Mammary epithelial cell (primary cell): ENCODE measurements at places on chromosomes 7 and 10. TPM values are rescaled to one million over a fixed set of nuclear protein-coding genes. Genes with fewer than 3 reads are reported as not detected.

The UNCX gene
- total RNA-seq: not detected

The FOXI2 gene
- not detected in 2 replicates for total RNA-seq

The EPHB6 gene
- 0.83 TPM for total RNA-seq

The GSTO1 gene
- 201 and 203 TPM in 2 replicates for total RNA-seq

The PAX4 gene
- total RNA-seq: not detected in 2 replicates

The PRSS37 gene
- not detected in 2 replicates for total RNA-seq

The CNTNAP2 gene
- not detected for total RNA-seq

The SH2D4B gene
- not detected in 2 replicates for total RNA-seq

GRCh38 chr10:12319076-12319475, 30.3 kb upstream of the CAMK1D start:
- no peak for DNase-seq

DNA sequence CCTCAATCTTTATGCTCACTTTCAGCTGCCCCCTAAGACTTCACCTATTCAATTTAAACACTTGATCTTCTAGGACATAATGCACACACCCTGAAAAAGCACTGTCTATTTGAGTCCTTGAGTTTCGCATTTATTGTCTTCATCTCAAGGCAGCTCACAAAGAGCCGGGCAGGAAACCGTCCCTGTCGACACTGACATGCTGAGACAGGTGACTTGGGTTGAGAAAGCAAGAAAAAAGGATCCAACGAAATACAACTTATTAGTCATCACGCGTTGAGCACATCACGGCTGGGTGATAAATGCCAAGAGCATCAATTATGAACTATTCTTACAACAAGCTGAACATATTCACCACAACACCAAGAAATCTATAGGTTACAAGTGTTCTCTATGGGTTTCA, 91.1 kb downstream of the CALN1 start:
- no peak for DNase-seq

DNA sequence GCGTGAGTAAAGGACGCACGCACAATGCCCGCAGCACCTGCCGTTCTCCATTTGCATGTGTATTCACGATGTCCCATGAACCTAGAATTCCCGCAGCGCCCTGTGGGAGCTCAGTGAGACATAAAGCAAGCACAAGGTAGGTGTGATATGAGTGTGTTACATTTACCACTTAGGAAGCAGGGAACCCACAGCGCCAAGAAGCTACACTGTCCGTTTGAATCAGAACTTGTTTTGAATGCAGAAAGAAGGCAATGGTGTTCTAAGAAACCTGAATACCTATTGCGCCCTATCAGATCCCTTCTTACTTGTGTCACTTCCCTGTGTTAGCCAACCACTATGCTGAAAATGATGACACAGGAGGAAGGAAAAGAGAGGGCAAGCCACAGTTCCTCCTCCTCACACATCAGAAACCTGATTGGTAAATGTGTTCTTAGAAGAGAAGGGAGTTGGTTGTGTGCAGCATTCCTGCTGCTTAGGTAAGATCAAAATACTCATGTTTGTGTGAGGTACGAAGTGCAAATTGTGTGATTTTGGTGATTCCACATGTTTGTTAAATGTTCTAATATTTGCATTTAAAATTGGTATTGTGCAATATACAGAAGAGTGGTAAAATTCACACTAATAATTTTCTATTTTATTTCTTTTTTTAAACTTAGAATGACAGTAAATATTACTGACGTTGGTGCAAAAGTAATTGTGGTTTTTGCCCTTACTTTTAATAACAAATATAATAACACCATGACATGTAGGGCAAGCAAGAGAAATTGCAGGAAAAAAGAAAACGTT, 185.4 kb downstream of the SEC23IP start:
- peak; percentile 12 for DNase-seq

DNA sequence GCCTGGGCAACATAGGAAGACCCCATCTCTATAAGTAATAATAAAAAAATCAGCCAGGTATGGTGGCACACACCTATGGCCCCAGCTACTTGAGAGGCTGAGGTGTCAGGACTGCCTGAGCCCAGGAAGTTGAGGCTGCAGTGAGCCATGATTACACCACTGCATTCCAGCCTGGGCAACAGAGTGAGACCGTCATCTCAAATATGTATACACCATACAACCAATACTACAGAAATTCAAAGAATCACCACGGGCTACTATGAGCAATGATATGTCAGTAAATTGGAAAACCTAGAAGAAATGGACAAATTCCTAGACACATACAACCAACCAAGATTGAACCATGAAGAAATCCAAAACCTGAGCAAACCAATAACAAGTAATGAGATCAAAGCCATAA, 60.3 kb upstream of the ZC3HAV1 start:
- no peak for DNase-seq

DNA sequence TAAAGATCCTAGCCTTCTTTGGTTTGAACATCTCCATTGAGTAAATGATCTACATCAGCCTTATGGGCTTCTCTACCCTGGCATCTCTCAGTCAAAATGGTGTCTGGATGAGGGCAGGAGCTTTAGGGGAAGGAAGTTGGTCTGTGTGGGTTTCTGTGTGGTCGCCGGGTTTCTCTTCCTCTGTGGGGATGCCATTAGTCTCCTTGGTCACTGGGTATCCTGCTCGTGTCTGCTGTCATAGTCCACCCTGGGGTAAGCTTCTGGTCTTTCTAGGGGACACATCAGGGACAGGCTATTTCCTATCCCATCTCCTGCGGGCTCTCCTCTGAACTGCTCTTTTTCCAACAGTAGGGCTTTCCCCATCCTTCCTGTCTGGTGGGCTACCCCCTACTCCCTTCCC, 150.3 kb upstream of the NPY start:
- no peak for DNase-seq

DNA sequence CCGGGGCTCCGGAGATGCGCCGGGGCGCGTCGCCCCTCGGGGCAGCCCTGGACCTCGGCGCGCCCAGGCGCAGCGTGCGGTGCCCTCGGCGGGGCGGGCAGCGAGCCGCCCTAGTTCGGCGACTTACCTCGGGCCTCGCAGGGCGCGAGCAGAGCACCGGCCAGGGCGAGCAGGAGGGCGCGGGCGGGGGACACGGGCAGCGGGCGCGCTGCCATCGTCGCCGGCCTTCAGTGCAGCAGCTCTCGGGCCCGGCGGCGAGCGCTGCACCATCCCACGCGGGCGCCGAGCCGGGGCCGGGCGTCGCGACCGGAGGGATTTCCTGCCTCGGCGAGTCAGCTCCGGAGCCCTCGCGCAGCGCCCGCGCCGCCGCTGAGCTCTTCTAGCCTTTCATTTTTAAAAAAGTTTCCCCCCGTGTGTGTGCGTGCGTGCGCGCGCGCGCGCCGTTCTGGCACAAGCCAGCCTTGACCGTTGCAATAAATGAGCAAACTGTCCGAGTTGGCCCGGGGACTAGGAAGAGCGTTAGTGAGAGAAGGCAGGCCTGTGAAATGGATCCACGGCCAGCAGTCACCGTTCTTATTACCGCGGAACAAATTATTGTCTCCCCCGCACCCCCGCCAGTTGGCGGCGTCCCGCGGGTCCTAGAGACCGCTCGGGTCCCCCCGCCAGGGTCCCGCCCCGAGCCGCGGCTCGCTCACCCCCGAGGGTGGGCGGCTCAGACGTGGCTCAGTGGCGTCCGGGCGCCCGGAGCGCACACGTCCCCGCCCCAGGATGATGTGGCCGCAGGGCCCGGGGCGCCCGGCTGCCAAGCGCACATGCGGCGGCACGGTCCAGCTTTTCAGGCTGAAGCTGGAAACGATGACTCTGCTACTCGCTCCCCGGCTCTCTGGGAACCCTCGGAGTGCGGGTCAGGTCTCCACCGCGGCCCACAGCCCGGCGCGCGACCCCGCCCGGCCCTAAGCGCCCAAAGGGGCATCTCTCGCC, at the start of gene ADAM12:
Gene ADAM12 (minus strand): TSS at position 547 of the 981 bp plus-strand sequence. CDS start 332 bp downstream, at position 215.
- peak; percentile 25 for DNase-seq

DNA sequence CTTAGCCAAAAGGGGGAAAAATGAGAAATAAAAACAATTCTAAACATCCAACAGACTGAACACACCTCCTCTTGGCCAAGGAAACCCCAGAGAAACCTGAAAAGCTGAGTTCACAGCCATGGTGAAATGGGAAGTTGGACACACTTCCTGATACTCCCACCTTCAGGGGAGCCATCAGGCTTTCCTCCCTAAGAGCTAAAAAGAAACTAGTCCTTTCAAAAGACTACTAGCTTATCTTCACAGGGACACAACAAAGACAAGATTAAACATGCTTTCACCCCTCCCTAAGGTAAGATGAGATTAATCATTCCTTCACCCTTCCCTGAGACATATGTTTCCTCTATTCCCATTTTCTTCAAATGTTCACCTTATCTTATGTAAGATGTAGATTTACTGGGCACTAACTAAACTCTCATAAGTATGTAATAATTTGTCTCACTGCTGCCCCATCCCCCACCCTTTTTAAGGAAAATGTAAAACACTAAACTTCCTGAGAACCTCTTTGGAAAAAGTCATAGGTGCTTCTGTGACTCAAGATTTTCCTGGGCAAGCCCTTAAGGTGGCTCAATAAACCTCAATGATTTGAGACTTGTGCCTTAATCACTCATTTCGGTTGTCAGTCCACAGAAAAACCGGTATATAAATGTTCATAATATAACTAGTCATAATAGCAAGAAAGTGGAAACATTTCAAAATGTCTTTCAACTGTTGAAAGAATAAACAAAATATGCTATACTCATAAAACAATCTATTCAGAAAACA, 40.5 kb downstream of the HTR7 start:
- DNase-seq: peak; percentile 86

DNA sequence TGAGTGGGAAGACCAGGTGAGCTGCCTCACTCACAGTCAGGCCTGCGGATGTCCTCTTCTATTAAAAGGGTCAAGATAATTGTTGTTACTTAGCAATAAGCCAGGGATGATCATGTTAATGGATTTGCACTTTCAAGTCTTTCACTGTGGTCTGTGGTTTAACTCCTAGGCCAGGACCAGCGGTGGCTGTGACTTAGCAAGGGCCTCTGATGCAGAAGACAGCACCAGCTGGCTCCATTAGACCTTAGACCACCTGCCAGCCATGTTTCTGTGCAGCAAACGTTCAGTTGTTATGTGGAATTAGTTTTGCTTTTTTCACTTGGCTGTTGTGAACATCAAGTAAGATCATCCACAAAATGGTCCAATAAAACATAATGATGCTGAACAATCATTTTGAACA, 537.3 kb downstream of the TNS3 start:
- DNase-seq: no peak

- DNase-seq: no peak
Measured at GRCh38 chr10:96684826-96685225, 35.5 kb downstream of the PIK3AP1 start.

DNA sequence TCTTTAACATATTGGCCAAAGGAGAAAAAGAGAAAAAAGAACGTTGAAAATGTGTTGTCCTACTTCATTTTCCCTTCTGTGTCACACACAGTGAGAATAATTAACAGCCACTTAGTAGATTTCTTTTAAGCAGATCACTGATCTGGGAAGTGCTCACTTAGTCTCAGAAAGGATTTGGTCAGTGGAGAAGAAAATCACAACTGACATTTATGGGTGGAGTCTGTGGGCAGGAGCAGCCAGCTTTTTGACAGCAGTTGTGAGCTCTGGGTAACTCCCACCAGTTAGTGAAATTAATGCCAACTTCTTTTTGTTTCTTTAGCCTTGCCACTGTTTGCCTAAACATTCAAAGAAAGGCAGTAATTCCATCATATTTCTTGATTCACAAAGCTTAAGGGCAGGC, 49.7 kb downstream of the CDK14 start:
- DNase-seq: no peak

- DNase-seq: peak; percentile 73
Measured at GRCh38 chr10:129466703-129467358, at the start of gene MGMT. TSS of gene MGMT (plus strand) at chr10:129467241.

GRCh38 chr7:70795948-70796347, 336.0 kb upstream of the GALNT17 start:
- DNase-seq: no peak

- no peak for DNase-seq
Measured at GRCh38 chr10:34236931-34237330, 578.2 kb downstream of the PARD3 start.

DNA sequence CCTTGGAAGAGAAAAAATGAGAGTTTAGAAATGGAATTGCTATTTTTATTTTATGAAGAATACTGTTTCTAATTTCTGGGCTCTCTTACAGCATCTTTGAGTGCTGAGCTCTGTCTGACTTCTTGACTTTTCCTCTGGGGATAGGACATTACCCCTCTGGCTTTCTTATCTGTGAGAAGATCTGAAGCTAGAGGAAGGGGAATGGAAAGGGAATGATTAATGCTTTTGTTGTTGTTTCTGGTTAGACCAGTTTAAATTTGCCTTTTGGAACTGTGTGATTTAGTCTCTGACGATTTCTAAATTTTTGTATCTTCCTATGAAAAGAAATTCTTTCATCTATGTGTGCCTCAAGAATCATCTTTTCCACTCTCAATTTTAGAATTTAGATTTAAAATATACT, 811.4 kb downstream of the REEP3 start:
- no peak for DNase-seq

DNA sequence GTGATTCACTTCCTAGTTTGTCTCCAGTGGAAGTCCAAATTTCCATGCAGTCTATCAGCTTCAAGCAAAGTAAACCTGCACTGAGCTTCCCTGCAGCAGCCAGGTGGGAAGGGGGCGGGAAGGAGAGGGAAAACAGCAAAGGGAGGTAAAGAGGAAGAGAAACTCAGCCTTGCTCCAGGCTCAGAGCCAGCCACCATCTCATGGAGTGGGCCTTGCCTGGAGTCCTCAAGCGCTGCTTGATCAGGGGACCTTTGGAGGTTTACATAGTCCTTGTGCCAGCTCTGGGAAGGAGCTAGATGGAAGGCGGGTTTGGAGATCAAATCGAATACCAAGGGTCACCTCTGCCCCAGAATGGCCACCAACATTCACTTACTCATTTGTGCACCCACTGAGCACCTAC, 7.4 kb downstream of the CRTAC1 start:
- no peak for DNase-seq

DNA sequence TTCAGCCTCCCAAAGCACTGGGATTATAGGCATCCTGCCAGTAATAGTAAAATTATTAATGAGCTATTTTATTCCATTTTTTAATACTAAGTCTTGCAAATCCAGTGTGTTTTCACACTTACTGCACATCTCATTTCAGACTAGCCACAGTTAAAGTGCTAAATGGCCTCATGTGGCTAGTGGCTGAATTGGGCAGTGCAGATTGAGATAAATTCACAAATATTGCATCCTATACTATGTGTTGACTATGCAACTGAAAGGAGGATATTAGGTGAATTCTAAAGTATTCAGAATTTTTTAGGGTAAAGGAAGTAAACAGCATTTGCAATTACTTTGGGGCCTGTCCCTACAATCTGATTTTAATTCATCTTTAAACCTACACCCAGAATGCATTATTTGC, 10.2 kb downstream of the APBB1IP start:
- DNase-seq: no peak

- no peak for DNase-seq
Measured at GRCh38 chr10:119301397-119301796, 94.0 kb downstream of the GRK5 start.

DNA sequence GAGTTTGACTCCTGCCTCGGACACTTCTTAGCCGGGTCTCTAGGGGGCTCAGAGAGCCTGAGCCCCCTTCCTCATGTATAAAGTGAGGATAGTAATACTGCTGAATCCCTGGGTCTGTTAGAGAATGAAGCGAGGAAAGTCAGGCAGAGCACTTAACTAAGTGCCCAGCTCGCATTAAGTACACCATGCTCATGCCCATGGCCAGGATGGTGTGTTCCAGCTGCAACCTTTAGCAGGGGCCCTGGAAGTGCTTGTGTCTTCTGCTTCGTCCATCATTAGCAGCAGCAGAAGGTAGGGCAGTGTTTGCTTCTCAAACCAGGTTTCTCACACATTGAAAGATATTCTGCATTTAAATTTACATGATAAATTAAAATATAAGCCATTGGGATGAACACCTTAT, 27.3 kb upstream of the WDFY4 start:
- DNase-seq: no peak

- no peak for DNase-seq
Measured at GRCh38 chr10:31820096-31820495, 108.5 kb downstream of the ARHGAP12 start.

GRCh38 chr7:34875481-34875880, 161.8 kb downstream of the DPY19L1 start:
- DNase-seq: no peak
